ENCODE measurements at places on chromosomes 4 and X.

DNA sequence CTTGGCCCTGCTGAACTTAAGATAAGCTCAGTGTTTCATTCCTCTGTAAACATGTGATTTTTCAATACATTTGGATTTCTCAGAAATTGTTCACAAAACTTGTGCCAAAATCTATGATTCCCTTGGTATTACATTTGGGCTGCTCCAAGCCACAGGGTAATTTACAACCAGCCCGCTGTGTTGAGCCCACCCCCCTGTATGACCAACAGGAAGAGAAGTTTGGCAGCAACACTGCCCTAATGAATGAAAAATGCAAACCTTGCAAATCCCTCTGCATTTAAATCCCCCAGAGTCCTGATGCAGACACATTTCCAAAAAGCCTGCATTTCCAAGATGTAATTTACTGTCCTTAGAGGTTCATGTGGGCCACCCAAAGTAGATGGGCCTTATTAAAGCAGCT, 34.1 kb upstream of the GAB1 start:
- no peak for DNase-seq

DNA sequence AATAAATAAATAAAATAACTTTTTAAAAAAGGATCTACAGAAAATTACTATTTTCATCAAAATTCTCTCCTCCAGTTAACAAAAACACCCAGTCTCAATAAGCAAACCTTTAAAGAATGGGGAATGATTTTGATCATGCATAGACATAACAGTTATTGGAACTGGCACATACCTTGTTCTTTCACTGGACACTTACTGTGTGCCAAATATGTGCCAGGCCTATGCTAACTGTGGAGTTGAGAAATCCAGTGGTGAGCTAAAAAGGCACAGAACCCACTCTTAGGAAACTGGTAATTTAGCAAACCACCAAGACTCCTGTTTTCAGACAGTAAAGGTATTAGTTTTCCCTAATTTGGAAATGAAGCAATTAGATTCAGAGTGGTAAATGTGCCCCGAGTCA, 39.1 kb downstream of the CLOCK start:
- DNase-seq: no peak

DNA sequence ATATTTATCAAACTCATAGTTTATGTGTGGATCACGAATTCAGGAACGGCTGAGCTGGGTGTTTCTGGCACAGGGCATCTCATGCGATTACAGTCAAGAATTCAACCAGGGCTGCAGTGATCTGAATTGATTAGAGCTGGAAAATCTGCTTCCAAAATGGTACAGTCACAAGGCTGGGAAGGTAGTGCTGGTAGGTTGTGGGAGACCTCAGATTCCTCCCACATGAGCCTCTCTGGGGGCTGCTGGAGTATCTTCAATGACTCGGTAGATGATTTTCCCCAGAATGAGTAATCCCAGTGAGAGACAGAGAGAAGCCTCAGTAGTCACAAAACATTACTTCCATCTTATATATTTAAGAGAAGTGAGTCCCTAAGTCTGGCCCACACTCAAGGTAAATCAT, 36.2 kb upstream of the PRDX4 start:
- no peak for DNase-seq

DNA sequence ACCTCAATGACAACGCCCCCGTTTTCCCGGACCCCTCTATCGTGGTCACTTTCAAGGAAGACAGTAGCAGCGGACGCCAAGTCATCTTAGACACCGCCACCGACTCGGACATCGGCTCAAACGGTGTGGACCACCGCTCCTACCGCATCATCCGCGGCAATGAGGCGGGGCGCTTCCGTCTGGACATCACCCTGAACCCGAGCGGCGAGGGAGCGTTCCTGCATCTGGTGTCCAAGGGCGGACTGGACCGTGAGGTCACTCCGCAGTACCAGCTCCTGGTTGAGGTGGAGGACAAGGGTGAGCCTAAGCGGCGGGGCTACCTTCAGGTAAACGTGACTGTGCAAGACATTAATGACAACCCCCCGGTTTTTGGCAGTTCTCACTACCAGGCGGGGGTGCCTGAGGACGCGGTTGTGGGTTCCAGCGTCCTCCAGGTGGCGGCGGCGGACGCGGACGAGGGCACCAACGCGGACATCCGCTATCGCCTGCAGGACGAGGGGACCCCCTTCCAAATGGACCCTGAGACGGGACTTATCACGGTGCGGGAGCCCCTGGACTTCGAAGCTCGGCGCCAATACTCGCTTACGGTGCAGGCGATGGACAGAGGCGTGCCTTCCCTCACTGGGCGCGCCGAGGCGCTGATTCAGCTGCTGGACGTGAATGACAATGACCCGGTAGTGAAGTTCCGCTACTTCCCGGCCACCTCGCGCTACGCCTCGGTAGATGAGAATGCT, 2.2 kb downstream of the FAT4 start:
- DNase-seq: no peak

DNA sequence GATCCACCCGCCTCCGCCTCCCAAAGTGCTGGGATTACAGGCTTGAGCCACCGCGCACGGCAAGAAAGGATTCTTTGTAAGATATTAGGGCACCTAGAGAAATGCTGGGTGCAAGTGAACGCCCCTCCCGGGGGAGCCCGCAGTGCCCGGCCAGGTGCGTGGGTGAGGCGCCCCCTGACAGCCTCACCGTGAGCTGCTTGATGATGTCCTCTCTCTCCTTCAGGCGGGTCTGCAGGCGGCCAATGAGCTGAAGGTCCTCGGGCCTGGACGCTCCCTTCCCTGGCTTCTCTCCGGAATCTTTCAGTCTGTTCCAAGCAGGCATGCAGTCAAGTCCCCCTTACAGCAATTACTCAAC, 21.9 kb downstream of the MED28 start:
- DNase-seq: no peak

DNA sequence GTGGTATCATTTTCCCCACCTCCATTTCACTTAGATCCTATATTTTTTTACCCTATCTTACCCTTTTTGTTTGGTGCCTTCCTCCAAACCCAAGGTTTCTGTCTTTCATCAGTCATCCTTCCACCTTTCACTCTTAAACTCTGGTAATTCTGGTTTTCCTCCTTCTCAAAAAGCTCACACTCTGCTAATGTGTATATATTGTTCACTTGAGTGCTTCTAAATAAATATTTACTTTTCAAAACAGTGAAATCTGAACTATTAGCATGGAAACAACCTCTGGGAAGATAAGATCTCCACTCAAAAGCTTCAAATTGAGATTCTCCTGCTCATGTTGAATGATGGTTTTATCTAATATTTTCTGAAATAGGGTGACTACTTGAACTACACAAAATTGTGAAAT, 21.5 kb downstream of the XIAP start:
- DNase-seq: no peak

DNA sequence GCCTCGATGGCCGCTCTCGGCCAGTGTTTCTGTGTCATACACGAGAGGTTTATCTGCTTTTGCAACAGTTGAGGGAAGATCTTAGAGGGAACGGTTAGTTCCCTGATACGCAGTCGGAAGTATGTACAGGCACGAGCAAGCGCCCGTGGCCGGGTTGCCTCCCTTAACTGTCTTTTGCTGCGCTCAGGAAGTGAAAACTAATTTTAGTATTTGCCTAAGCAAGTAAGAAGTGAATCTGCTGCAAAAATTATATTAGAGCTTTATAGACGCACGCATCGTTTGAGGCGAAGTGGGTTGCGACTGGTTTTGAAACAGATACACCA, 695 bp downstream of the MTM1 start:
- DNase-seq: no peak

GRCh38 chr4:164606478-164606877, 147.5 kb upstream of the SMIM31 start:
- no peak for DNase-seq

GRCh38 chr4:150152766-150153165, 74.5 kb downstream of the DCLK2 start:
- no peak for DNase-seq

GRCh38 chr4:143514901-143515300, 1.4 kb downstream of the SMARCA5 start:
- no peak for DNase-seq

DNA sequence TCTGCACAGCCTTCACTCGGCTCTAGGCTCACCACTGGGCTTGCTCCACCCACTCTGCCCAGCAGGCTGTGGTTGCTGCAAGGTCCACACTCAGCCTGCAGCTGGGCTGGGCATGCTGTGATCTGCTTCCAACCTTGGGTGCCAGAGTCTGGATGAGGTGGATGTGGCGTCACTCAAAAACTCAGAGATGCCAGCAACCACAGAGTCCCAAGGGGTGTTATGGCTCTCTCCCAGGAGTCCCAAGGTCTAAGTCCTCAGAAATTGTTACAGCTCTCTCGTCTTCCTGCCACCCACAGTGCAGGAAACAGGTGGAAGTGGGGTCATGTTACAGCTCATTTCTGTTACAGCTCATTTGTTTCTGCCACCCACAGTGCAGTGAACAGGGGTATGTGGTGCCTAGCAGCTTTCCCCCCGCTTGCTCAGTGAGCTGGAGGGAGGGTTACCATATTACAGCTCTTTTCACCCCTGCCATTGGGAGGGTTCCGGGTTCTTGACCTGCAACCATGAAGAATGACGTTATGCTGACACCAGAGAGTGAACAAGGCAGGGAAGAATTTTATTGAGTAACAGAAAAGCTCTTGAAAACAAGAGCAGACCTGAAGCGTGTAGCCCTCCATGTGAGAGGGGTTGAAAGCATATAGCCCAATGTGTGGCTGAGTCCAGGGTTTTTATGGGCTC, 893.9 kb downstream of the PCDH7 start:
- DNase-seq: peak; percentile 82

- no peak for DNase-seq
These were observed 448 bp upstream of the SCFD2 start for GRCh38 chr4:53366301-53366716.

DNA sequence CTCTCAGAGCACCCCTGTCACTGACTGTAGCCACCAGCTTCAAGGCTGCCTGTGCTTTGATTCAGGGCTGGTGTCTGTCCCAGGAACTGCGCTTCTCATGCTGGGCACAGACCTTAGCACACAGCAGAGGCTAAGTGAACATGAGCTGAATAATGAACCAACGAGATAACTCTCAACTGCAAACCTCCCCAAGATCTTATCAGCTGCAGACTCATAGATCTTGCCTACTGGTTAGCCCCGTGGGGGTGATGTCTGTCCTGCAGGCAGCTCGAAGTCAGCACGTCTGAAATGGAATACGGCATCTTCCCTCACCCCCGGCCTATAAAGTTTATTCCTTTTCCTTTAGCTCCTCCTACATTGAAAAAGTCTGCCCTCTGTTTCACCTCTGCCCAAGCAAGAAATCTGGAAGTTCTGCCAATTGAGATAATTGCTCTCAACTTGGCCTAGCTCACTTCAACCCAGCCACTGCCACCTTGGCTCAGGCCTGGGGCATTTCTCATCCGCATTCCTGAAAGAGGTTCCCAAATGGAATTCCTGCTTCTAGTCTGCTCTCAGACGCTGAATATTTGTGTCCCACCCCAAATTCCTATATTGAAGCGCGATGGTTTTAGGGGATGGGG, 73.7 kb downstream of the GATB start:
- no peak for DNase-seq

DNA sequence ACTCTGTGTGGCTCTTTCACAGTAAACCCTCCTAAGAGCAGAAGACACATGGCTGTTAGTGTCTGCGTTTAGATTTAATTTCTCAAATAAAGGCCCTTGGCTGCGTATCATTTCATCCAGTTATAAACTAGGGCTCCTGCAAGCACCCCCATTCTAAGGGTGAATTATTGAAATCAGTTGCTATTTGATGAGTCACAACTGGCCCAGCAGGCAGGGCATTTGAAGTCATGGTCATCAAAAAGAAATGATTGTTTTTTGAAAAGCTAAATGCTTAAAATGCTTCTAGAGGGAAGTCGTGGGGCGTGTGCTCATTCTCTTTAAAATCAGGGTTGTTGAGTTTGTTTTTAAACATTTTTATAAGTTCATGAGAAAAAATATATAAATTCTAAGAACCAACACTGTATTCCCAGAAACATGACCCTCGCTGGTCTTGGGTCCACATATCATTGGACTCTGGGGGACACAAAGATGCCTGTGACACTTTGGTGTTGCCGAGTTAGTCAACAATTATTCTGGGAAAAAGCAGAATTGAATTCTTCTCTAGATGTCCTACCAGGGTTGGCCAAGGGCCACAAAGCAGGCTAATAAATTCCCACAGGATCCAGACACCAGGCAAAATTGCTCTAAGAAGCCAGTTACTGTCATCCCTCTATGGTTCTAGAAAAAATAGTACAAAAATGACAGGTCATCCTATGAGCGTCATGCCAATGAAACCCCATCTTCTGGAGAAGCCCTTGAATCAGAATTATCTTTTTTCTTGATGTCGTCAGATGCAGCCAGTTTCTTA, 99.5 kb upstream of the MYOZ2 start:
- DNase-seq: no peak

- DNase-seq: no peak
These were observed 49.7 kb downstream of the FAM9B start for GRCh38 chrX:8984231-8984630.

DNA sequence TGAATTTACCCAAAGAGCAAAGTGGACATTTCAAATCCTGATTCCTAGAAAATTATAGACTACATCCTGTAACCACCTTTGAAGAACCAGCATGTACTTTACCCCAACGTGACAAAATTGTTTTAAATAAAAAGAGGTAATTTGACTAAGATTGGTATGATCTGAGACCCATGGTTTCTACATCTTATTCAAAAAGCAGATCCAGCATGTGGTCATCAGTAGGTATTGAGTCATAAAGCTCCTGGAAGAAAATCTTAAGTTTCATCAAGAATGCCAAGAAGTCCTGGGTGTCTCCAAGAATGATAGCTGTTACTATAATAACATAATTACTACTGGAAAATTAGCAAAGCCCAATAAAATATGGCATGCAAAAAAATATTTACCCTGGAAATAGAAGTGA, 61.8 kb downstream of the NFKB1 start:
- no peak for DNase-seq

- no peak for DNase-seq
These were observed 26.2 kb downstream of the ATXN3L start for GRCh38 chrX:13293700-13294099.

GRCh38 chrX:102975016-102975415, 37.9 kb downstream of the RAB40AL start:
- no peak for DNase-seq

DNA sequence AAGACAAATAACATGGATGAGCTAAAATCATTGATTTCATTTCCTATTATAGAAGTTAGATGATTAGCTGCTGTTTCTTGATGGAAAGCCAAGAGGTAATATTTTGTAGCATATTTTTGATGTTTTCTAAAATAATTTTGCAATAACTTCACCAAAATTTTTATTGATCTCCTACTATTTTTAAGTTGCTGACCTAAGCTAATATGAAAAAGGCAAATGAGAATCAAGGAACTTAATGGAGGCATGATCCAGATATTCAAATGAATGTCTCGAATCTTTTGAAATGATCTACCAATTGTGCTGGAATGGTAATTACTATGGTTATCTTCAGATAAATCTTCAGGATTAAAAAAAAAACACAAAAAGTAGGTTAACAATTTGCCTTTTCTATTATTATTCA, 1591.4 kb upstream of the PCDH7 start:
- no peak for DNase-seq

- no peak for DNase-seq
These were observed 33.7 kb upstream of the MSL3 start for GRCh38 chrX:11724122-11725017.

Data from T1000 (cell line).